ENCODE measurements at places on chromosomes 7 and 10.

GRCh38 chr10:103802637-103803353, 52.6 kb downstream of the SH3PXD2A start:
- no peak for DNase-seq

GRCh38 chr10:4034907-4035598, 250.0 kb upstream of the KLF6 start:
- no peak for DNase-seq

- DNase-seq: no peak
These were observed 269.7 kb upstream of the HABP2 start for GRCh38 chr10:113283189-113283588.

GRCh38 chr7:25849500-25850184, 302.4 kb upstream of the NFE2L3 start:
- DNase-seq: peak; percentile 75

GRCh38 chr10:90075995-90076394, 374.6 kb downstream of the KIF20B start:
- DNase-seq: no peak

DNA sequence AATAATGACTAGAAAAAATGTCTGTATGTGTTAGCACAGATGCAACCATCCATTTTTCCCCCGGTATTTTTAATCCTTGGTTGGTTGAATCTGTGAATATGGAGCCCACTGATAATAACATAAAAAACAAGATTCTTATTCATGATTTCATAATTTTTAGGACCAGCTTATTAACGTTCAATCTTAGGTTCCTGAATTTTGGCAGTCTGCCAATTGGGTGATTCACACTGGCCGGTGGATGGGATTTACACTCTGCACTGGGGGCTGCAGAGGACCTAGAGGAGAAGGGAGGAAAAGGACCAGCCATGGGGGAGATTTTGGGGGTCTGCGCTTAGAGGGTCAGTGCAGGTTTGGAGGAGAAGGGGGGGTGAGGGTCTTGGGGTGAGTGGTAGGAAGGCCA, 327.9 kb downstream of the ACTR3B start:
- DNase-seq: no peak

DNA sequence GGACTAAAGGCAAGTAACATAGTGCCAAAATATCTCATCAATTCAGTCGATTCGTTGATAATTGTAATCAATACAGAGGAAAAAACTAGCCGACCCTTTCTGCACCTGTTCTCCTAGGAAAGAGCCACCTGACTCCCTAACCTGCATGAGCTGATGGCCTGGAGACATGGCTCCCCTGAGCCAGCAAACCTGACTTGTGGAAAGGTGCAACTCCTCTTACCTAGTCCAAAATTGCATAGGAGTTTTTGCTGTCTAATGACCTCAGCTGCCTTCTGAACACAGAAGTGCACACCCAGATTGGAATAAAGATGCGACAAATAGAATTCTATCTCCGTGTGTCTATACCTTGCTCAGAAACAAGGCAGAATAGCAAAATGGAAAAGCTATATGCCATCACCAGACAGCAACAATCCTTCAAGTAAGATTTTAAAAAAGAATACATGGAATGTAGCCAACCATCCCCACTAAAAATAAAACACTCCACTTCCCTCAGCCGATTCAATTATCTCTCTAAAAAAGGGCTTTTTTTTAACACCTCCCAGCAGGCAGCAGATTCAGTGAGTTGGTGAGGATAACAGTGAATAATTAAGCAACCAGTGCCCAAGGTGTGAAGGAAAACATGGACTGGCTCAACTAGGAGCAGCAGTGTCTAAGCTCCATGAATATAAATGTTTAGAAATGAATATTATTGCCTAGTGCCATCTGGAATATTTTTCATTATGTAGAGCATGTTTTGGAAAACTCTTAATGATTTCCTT, 26.6 kb upstream of the LMTK2 start:
- DNase-seq: no peak

- no peak for DNase-seq
These were observed 29.4 kb upstream of the CDH23 start for GRCh38 chr10:71367271-71367670.

DNA sequence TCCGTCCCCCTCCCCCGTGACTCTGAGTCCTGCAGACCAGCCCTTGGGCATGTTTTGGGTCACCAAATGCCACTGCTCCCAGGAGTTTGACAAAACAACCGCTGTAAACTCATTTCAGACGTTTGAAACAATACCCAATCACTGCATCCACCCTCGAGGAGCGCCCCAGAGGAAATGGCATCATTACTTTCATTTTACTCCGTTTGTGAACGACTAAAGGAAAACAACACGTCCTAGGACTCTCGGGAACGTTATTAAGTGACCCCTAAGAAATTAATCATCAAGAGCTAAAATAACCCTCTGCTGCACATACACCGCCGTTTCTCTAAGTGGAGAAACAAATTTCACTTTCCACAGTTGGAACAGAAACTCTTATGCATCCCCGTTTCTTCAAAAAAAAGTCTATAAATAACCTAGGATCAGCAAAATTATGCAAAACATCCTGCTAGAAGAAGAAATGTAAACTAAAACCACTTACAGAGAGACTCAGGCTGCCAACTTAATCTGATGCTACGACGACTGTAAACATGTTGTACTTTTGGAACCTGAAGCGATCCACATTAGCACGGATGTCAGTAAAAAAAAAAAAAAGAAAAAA, 109.9 kb upstream of the EFCAB10 start:
- no peak for DNase-seq

DNA sequence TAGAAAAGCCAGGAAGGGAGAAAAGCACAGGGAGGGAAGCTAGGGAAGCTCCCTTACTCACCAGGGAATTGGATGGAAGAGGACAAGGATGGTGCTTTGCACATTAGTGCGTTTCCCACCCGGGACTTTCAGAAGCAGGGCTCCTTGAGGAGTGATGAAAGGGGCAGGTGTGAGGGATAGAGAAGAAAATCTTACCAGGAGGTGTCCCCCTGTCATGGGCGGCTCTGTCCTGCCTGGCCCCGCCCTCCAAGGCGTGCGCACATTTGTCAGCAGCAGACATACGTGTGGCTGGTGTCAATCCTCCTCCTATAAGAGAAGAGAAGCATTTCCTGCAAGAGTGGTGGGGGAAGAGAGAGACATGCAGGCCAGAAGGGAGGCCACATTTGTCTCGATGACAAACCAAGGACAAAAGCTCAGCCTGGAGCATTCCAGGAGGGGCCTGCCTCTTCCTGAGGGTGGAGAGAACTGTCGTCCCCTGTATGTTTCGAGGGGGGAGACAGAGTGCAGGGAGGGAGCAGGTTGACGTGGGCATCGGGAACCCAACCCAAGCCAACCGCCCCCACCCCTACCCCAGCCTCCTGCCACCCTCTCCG, 47.4 kb upstream of the COMTD1 start:
- DNase-seq: no peak

GRCh38 chr10:113397047-113397446, 155.8 kb upstream of the HABP2 start:
- no peak for DNase-seq

GRCh38 chr7:100965045-100965722, 4.2 kb upstream of the MUC12 start:
- no peak for DNase-seq

GRCh38 chr7:115224922-115225321, 303.0 kb downstream of the MDFIC start:
- DNase-seq: no peak

DNA sequence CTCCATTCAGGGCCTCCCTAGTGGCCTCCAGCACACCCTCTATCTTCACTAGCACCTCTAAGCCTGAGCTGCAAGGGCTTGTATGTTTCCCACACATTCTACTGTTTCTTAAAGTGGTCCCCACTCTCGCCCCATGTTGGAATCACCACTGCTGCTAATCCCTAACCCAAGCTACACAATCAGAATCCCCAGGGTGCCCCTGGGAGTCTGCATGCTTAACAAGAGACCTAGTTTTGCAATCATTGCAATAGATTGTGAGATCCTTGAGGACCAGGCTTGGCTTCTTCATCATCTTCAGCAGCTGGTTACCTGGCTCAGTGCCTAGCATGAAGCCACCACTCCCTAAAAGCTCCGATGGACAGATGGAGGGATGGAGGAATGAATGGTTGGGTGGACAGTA, 113.9 kb downstream of the MYOF start:
- no peak for DNase-seq

GRCh38 chr10:79552143-79552542, 8.1 kb downstream of the SFTPA2 start:
- DNase-seq: no peak

DNA sequence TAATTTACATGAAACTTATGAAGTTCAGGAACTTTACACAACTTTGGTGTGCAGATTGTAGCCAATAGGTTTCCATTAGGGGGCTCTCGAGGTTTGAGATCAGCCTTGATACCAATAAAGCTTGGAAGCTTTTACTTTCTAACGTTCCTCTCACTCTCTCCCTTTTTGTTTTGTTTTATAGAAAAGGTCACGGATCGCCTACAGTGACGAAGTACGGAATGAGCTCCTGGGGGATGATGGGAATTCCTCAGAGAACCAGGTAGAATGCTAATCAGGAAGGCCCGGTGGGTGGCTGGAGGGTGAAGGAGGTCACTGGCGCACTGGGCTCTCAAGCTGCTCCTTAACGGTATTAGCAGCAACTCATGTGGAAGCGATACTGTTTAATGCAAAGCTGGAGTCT, 79.9 kb downstream of the VTI1A start:
- no peak for DNase-seq

- no peak for DNase-seq
These were observed 4.0 kb upstream of the MMP21 start for GRCh38 chr10:125779403-125780327.
